Osteoblast (primary cell): ENCODE measurements at places on chromosomes 7 and 10. TPM values are rescaled to one million over a fixed set of nuclear protein-coding genes. Genes with fewer than 3 reads are reported as not detected.

- DNase-seq = no peak
Observed at GRCh38 chr7:50217821-50218281, 86.7 kb upstream of the IKZF1 start.

DNA sequence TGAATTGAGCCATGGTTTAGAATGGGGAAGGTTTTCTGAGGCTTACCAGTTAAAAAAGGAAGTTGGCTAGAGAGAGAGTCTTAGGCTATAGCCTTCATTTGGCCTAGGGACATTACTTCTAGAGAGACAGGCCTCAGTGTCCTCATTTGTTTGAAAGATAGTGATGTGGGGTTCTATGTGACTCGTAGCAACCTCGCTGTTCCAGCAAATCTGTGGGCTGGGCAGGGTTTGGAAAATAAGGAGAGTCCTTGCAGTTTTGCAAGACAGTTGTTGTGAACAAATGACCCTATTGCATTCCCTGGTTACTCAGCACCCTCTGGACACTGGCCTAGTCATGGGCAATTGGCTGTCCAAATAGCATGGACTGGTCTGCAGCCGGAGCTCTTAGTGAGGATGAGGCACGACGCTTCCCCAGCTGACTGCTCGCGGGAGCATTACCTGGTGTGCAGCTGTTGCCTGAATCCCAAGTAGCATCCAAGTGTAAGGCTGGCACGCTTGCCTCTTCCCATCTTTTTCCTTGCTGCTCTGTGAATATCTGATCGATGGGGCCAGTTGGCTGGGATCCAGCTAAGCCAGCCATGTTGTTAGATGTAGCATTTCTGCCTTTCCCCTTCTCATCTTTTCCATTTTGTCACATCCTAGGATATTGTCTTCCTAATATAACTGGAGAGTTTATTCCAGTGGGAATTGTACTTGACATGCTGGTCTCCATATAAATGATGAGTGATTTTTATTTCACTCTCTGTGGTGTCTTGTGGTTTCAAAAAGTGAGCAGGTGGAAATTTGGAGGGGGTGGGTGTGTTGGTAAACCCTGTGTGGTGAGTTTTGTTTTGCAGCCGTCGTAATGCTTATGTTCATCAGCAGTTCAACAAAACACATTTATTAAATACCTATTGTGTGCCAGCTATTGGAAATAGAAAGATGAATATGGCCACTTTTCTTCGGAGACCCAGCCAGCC, 99.8 kb downstream of the SND1 start:
- no peak for DNase-seq

GRCh38 chr7:5484921-5485320, 61.3 kb upstream of the TNRC18 start:
- DNase-seq = no peak

PDE6C gene
- not detected in 2 replicates for total RNA-seq
